ENCODE measurements at places on chromosomes 3 and 15.
A peak's percentile ranks its signal among the peaks of the same experiment; 100 is the strongest.

GRCh38 chr3:105013657-105014056, 353.1 kb upstream of the ALCAM start:
- no peak for DNase-seq

DNA sequence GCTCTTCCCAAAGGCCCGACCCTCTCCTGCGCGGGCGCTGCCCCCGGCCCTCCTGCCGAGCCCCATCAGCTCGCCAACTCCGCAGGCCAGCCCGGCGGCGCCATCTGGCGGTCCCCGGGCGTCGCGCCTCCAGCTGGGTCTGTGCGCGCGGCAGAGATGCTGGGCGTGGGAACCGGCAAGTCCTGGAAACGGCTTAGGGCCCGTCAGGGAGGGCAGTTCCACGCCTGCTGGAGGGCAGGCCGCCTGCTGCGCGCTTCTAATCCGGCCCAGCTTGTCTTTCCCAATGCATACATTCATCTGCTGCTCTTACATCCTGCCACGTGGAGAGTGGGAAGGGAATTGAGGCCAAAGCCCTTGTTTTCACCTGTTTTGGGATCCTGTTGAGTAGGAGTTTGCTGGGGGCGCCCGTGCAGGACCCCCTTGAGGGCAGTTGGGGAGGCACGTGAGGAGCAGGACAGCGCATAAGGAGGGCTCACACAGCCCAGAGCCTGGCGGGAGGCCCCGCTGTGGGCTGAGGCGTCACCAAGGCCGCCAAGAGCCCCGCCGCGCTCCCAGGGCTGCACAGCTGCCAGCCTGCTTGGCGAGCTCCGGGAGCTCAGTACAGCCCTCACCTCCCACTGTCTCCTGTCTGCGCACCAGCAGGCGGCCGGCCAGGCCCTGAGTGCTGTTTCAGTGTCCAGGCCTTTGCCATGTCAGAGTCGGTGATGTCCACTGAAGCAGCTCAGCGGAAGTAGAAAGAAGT, 165.6 kb downstream of the NSMCE3 start:
- peak; percentile 21 for DNase-seq

GRCh38 chr3:149401212-149401925, 23.9 kb upstream of the TM4SF1 start:
- DNase-seq, result no peak

GRCh38 chr3:115624029-115624741, 875 bp downstream of the GAP43 start:
- DNase-seq, result no peak

- no peak for DNase-seq
Measured at GRCh38 chr15:76274226-76274625, 37.0 kb downstream of the ETFA start.

- DNase-seq, result peak; percentile 68
Measured at GRCh38 chr3:40524568-40525285, at the start of gene ZNF621. Gene ZNF621, plus strand, starts transcription at chr3:40524960. Its CDS starts 881 bp downstream, at chr3:40525841.

DNA sequence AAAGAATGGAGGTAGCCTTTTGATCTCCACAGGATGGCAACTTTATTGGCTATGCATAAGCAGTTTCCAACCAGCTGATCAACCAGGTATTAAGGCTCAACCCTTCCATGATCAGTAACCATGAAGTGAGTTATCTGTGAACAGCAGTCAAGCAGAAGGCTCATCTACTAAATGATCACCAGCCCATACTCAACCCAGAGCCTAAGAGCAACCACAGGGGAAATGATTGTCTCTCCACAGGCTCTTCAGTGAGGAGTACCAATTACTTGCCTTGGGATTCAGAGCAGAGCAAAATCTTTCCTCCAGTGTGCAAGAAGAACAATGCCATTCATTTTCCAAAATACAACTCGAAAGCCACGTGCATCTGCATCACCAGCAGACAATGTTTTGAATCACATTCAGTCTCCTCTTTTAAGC, 754.8 kb downstream of the ROBO1 start:
- DNase-seq, result no peak

GRCh38 chr3:20173844-20174410, 12.1 kb downstream of the SGO1 start:
- DNase-seq, result no peak

DNA sequence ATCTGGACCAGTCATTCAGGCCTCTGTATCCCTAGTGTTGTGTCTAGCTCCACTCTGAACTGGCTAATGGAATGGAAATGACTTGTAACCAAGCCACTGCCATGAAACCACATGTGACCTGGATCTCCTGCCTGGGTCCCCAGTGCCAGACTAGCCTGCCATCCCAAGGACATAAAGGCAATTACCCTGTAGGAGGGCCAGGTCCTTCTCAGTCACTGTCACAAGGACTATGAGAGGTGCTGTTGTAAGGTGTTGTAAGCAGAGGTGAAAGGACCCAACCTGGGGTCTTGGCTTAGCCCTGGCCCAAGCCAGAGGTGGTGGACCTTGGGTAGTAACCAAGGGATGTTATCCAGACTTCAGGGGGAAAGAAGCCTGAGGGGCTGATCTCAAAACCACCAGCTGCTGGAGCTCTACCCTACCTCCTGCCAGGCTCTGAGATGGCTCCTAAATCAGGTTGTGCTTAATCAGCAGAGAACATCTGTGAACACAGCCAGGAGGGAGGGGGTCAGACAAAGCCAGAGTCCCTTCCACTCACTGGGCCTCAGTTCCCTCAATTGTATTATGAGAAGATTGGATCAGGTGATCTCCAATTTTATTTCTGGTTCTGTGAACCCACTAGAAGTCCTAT, 15.7 kb upstream of the KLHL24 start:
- DNase-seq, result no peak

- no peak for DNase-seq
Measured at GRCh38 chr3:128495435-128495970, 2.5 kb upstream of the GATA2 start.

DNA sequence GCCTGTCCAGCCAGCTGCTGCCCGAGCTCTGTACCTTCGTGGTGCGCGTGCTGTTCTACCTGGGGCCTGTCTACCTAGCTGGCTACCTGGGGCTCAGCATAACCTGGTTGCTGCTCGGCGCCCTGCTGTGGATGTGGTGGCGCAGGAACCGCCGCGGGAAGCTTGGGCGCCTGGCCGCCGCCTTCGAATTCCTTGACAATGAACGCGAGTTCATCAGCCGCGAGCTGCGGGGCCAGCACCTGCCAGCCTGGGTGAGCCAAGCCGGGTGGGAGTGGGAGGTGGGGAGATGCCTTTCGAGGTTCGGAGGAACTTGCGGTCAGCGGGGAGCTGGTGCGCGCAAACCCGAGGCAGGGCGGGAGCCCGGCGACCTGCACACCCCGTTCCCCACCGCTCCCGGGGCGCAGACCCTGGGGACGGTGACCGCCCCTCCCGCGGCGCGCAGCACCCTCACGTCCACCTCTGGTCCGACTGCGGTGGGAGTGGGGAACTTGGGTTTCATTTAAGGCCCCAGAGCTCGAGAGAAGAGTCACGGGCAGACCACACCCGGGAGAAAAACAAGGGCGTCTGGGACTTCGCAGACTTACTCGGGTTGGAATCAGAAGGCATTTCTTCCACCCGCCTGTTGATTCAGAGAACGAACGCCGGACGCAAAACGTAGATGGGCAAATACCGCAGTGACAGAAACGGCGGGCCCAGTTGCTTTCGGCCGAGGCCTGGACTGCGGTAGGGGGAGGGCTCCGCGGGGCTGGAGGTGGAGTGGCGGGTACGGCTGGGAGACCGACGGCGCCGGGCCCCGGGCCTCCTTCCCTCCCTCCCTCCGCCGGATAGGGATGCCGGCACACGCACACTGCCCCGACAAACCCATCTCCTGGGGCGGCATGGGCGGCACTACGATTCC, 708 bp downstream of the ESYT3 start:
- no peak for DNase-seq

GRCh38 chr15:41904541-41905005, 10.7 kb upstream of the SPTBN5 start:
- peak; percentile 46 for DNase-seq

- DNase-seq, result no peak
Measured at GRCh38 chr15:51184627-51185026, 89.9 kb upstream of the TNFAIP8L3 start.

- DNase-seq, result no peak
Measured at GRCh38 chr3:184629555-184630160, 68.1 kb downstream of the EPHB3 start.

- no peak for DNase-seq
Measured at GRCh38 chr3:70108072-70108471, 108.5 kb downstream of the SAMMSON start.

GRCh38 chr3:140767566-140767965, 89.7 kb downstream of the TRIM42 start:
- no peak for DNase-seq

DNA sequence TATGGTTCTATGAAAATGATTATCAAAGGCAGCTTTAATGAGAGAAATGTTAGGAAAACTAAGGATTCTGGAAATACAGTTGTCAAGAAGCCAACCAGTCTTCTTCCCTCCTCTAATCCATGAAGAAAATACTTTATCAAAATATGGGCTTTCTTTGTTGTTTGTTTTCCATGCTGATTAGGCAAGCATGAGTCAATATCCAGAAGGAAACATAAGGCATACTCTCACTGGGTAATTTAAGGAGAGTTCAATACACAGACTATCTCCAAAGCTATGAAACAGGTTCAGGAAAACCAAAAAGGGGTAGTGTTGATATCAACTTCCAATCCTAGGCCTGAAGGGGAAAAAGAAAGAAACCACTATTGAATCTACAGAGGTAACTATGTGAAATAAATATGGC, 68.7 kb upstream of the CMC1 start:
- DNase-seq, result no peak

Data from stimulated activated CD4-positive, alpha-beta T cell treated with anti-CD3 and anti-CD28 coated beads, Interleukin-1b, Interleukin-23, amount 100 ng/mL, for 1 hour (primary cell).